ENCODE measurements at places on chromosomes 12 and 14. TPM values are rescaled to one million over a fixed set of nuclear protein-coding genes. Genes with fewer than 3 reads are reported as not detected.

Gene PROX2
- not detected for total RNA-seq

GRCh38 chr14:57957441-57957840 lies 91.5 kb upstream of the SLC35F4 start:
- H3K36me3 ChIP-seq: no peaks in the 10 kb centered on the region
- peaks cover 4% of the 10 kb centered on the region for H3K27me3 ChIP-seq
- H3K27ac ChIP-seq: no peak overlapping the region
- no peak overlapping the region for H3K4me3 ChIP-seq
- no peaks in the 10 kb centered on the region for H3K4me1 ChIP-seq
- no peak for DNase-seq

DNA sequence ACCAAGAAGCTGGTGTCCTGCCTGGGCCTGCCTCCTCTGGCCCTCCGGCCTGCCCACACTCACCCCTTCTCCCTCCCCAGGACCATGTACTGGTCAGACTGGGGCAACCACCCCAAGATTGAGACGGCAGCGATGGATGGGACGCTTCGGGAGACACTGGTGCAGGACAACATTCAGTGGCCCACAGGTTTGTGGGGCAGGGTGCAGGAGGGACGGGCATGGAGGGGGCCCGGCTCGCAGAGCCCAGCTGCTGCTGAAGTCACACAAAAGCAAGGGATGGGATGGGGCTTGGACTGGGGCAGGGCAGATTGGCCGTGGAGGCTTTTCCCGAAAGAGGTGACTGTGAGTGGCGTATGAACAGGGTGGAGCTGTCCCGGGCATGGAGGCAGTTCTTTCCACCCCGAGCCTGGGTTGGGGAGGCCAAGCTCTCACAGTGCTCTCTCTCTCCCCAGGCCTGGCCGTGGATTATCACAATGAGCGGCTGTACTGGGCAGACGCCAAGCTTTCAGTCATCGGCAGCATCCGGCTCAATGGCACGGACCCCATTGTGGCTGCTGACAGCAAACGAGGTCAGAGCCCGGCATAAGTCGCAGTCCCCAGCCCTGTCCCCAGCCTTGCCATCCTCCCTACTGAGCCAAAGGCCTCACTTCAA lies 7.8 kb upstream of the NXPH4 start:
- H3K27ac ChIP-seq: no peak overlapping the region
- no peak for DNase-seq
- H3K4me3 ChIP-seq: no peak overlapping the region
- peaks cover 8% of the 10 kb centered on the region for H3K36me3 ChIP-seq
- no peaks in the 10 kb centered on the region for H3K4me1 ChIP-seq

Gene CLEC4C
- total RNA-seq: not detected

DNA sequence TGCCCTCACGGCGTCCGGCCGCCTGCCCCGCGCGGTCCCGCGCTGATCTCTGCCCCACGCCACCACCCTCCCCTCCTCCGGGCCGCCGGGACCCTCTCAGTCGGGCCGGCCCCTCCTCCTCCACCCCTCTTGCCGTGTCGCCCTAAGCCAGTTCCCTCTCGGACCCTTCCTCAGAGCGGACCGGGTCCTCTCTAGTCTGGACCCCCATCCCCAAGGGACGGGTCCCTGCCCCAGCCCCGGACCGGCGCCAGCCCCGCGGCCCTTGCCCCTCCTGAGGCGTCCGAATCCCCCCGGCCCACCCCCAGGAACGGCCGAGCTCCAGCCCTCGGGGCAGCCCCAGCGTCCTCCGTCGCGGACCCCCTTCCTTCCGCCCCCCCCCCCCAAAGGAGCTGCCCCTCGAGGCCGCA lies 485 bp downstream of the PPP4R4 start:
- H3K27ac ChIP-seq: no peak overlapping the region
- peaks cover 29% of the 10 kb centered on the region for H3K27me3 ChIP-seq
- H3K4me3 ChIP-seq: peak overlapping the region; percentile 53
- H3K36me3 ChIP-seq: no peaks in the 10 kb centered on the region
- no peaks in the 10 kb centered on the region for H3K4me1 ChIP-seq

DNA sequence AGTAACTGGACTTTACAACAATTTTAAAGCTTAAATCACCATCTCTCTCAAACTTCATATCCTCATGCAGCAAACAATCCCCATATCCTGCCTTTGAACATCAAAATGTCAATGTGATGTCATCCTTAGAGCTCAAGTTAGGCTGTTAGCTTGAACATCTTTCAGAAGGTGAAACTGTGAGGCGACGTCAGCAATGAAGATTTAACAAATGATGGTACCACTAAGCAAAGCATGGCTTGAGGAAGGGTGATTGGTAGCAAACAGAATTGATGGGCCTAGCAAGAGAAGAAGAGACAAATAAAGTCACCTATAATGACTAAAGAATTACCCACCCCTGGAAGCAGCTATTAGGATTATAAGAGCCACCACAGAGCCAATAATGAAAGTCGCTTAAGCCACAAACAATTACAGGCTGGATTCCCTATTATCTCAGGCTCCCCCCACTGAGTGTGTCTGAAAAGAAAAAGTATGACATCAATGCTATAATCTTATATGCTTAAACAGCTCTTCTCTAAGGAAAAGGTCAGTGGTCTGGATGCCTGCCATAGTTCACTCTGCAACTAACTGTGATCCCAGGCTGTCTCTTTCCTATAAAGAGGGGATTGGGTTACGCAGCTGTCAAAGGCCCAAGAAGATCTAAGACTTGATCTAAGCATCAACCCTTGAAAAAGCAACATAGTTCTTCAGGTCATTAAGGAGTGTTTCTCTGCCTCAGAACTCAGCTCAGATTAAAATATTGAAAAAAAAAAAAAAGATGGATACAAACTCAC lies 18.1 kb downstream of the EGLN3 start:
- H3K27me3 ChIP-seq: peaks cover 3% of the 10 kb centered on the region
- H3K27ac ChIP-seq: no peak overlapping the region
- H3K36me3 ChIP-seq: no peaks in the 10 kb centered on the region

- H3K36me3 ChIP-seq: no peaks in the 10 kb centered on the region
- H3K4me3 ChIP-seq: no peak overlapping the region
- H3K27me3 ChIP-seq: no peaks in the 10 kb centered on the region
- no peak overlapping the region for H3K27ac ChIP-seq
- no peaks in the 10 kb centered on the region for H3K4me1 ChIP-seq
- no peak for DNase-seq
Measured at GRCh38 chr12:105273601-105274000, 37.6 kb upstream of the APPL2 start.

GRCh38 chr12:6722863-6723262 lies 983 bp upstream of the COPS7A start:
- peaks cover 2% of the 10 kb centered on the region for H3K36me3 ChIP-seq
- no peak for DNase-seq
- H3K4me3 ChIP-seq: no peak overlapping the region
- no peaks in the 10 kb centered on the region for H3K27me3 ChIP-seq

DNA sequence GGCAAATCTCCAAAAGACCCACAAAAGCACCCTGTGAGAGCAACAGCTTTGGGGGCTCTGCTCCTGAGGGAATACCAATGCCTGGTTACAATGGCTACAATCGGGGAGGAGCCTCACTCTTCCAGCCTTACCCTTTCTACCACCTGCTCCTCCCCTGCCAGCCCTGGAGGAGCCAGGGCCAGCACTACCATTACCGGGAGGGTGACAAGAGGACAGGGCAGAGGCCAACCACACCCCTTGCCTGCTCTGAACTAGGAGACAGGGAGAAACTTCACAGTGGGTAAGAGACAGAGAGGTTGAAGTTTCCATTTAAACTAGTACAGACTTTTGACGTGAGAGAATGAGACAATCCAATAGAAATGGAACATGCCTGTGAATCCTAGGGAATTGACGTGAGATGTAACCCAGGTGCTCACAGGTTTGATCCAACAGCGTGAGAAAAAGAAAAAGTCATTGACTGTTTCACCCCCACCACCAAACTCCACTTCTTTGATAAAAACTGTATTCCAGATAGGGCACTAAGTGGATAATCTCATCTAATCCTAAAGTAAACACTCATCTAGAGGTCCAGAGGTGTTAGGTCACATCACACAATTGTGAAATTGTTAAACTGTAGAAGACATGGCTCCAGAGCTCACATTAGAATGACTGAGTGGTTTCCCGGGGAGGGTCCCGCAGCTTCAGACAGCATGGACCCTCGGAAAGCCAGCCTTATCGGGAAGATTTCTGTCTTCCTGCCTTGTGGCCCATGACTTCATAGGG lies 8.4 kb upstream of the TC2N start:
- no peak overlapping the region for H3K27ac ChIP-seq
- H3K4me1 ChIP-seq: no peaks in the 10 kb centered on the region
- no peak overlapping the region for H3K4me3 ChIP-seq
- H3K36me3 ChIP-seq: no peaks in the 10 kb centered on the region

- DNase-seq: no peak
- no peak overlapping the region for H3K27ac ChIP-seq
- no peaks in the 10 kb centered on the region for H3K27me3 ChIP-seq
- peaks cover 14% of the 10 kb centered on the region for H3K36me3 ChIP-seq
- H3K4me1 ChIP-seq: peaks cover 7% of the 10 kb centered on the region
Measured at GRCh38 chr12:110007881-110008280, 8.7 kb downstream of the ANKRD13A start.

Gene ULK1
- total RNA-seq: 51.7 TPM

Gene DRAM1
- 18.0 TPM for total RNA-seq

Gene P2RX2
- not detected for total RNA-seq

GRCh38 chr14:24435998-24436354 lies 6.2 kb downstream of the KHNYN start:
- peaks cover 21% of the 10 kb centered on the region for H3K4me1 ChIP-seq
- DNase-seq: no peak
- H3K27me3 ChIP-seq: no peaks in the 10 kb centered on the region
- no peak overlapping the region for H3K27ac ChIP-seq

DNA sequence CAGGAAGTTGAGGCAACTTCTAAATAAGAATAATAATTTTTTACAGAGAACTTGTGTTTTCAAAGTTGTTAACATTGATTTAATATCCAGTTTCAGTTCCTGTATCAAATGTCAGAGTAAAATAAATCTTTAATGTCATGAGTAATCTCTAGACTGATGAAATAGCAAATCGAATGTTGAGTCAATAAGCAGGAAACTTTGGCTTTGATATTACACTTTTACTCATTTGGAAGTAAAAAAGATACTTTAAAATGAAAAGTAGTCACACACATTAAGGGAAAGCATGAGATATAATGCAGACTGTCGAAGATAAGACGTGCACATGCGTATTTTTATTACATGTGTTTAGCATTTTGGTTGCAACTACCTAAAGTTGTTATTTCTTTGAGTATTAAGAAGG lies 78.2 kb upstream of the PTGDR start:
- DNase-seq: no peak
- no peak overlapping the region for H3K4me3 ChIP-seq
- no peaks in the 10 kb centered on the region for H3K36me3 ChIP-seq

- H3K4me3 ChIP-seq: no peak overlapping the region
- H3K36me3 ChIP-seq: no peaks in the 10 kb centered on the region
- peak; percentile 65 for DNase-seq
Measured at GRCh38 chr14:55458800-55459515, 18.5 kb upstream of the TBPL2 start.

GRCh38 chr14:52244328-52244727 lies 23.2 kb upstream of the PTGDR start:
- no peaks in the 10 kb centered on the region for H3K27me3 ChIP-seq
- peaks cover 11% of the 10 kb centered on the region for H3K4me1 ChIP-seq
- no peak overlapping the region for H3K27ac ChIP-seq
- H3K36me3 ChIP-seq: no peaks in the 10 kb centered on the region
- DNase-seq: no peak
- H3K4me3 ChIP-seq: no peak overlapping the region

- peaks cover 4% of the 10 kb centered on the region for H3K4me1 ChIP-seq
- peaks cover 3% of the 10 kb centered on the region for H3K36me3 ChIP-seq
- H3K27ac ChIP-seq: no peak overlapping the region
- no peak overlapping the region for H3K4me3 ChIP-seq
- no peak for DNase-seq
Measured at GRCh38 chr12:49582850-49583249, 14.9 kb upstream of the MCRS1 start.

DNA sequence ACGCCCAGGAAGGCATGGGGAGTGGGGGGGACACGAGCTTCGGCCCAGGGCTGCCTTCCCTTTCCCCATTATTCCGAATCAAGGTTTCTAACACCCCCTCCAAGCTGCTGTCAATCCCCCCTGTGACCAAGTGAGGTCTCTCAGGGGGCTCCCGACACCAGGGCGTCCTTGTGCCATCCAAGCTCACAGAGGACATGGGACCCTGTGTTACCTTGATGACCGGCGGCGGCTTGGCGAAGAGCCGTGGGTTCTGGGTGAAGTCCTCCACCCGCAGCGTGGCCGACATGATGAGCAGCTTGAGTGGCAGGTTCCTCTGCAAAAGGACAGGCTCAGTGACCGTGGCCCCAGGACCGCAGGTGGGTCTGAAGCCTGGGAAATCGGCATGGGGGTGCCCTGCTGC lies 20.3 kb downstream of the DHX37 start:
- H3K4me3 ChIP-seq: no peak overlapping the region
- H3K36me3 ChIP-seq: peaks cover 12% of the 10 kb centered on the region
- H3K4me1 ChIP-seq: no peaks in the 10 kb centered on the region
- H3K27me3 ChIP-seq: no peaks in the 10 kb centered on the region
- H3K27ac ChIP-seq: no peak overlapping the region

- no peaks in the 10 kb centered on the region for H3K36me3 ChIP-seq
- H3K4me3 ChIP-seq: no peak overlapping the region
- no peaks in the 10 kb centered on the region for H3K4me1 ChIP-seq
- no peak overlapping the region for H3K27ac ChIP-seq
- no peaks in the 10 kb centered on the region for H3K27me3 ChIP-seq
Measured at GRCh38 chr12:82952946-82953345, 266.2 kb downstream of the TMTC2 start.

- H3K27ac ChIP-seq: no peak overlapping the region
- no peak overlapping the region for H3K4me3 ChIP-seq
- H3K36me3 ChIP-seq: no peaks in the 10 kb centered on the region
- H3K27me3 ChIP-seq: peaks cover 17% of the 10 kb centered on the region
Measured at GRCh38 chr12:111699-112493, 45.3 kb downstream of the IQSEC3 start.

DNA sequence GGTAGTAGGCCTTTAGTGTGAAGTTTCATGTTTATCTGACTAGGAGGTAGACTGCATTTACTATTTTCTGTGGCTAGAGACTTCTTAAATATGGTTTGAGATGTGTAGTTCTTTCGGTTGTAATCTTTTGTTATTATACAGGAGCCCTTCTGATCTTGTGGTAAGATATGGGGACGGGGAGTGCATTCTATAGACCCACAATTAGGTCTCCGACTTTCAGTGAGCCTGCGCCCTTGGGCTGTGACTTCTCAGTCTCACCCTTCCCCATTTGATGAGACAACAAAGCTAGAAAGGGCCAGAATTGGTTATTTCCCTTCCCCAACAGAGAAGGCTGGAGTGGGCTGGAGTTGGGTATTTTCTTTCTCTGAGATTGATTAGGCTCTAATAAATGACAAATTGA lies 130.0 kb downstream of the MSRB3 start:
- no peaks in the 10 kb centered on the region for H3K36me3 ChIP-seq
- DNase-seq: no peak
- H3K27me3 ChIP-seq: no peaks in the 10 kb centered on the region
- no peak overlapping the region for H3K27ac ChIP-seq
- H3K4me3 ChIP-seq: no peak overlapping the region
- no peaks in the 10 kb centered on the region for H3K4me1 ChIP-seq

Gene SYNE3
- 2.5 TPM for total RNA-seq

Gene HEBP1
- total RNA-seq: 27.8 TPM

- DNase-seq: no peak
- no peaks in the 10 kb centered on the region for H3K27me3 ChIP-seq
- H3K36me3 ChIP-seq: no peaks in the 10 kb centered on the region
- no peaks in the 10 kb centered on the region for H3K4me1 ChIP-seq
- H3K27ac ChIP-seq: no peak overlapping the region
Measured at GRCh38 chr12:7716381-7716780, 5.1 kb downstream of the DPPA3 start.
